ENCODE measurements at places on chromosomes 5 and 9.

- H3K27me3 ChIP-seq, result no peaks in the 10 kb centered on the region
- H3K36me3 ChIP-seq, result peaks cover 13% of the 10 kb centered on the region
- no peak overlapping the region for H3K4me3 ChIP-seq
These were observed 121.5 kb downstream of the EHMT1 start for GRCh38 chr9:137740312-137740711.

DNA sequence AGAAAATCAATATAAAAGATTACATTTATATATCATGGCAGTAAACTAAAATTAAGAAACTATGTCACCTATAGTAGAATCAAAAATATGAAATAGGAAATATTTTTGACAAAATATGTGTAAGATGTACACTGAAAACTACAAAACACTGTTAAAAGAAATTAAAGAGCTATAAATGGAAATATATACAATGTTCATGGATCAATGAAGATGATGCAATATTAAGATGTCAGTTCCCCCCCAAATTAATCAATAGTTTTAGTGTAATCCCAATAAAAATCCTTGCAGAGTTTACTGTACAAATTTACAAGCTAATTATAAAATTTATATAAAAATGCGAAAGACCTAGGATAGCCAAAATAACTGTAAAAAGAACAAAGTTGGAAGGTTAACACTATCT lies 173.0 kb upstream of the ADRA1B start:
- H3K36me3 ChIP-seq, result no peaks in the 10 kb centered on the region
- no peak for DNase-seq
- no peak overlapping the region for H3K4me3 ChIP-seq
- no peaks in the 10 kb centered on the region for H3K4me1 ChIP-seq
- no peaks in the 10 kb centered on the region for H3K27me3 ChIP-seq

DNA sequence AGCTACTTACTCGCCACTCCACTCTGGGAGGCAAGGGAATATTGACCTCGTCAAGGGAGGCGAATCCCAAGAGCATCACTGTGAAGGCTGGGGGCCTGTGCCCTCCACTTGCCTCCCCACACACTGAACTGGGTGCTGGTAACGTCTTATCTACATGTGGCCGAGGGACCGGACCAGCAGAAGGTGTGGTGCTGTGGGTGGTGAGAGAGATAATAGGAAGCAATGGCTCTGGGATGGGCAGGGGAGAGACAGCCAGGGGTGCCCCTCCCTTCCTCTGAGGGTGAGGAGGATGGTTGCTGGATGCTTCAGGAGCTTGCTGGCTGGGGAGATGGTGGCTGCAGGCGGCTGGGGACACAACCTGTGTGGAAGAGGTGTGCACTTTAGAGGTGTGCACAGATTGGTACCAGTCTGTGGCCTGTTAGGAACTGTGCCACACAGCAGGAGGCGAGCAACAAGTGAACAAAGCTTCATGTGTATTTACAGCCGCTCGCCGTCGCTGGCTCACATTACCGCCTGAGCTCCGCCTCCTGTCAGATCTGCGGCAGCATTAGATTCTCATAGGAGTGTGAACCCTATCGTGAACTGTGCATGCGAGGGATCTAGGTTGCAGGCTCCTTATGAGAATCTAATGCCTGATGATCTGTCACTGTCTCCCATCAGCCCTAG lies 100.3 kb downstream of the ENTREP1 start:
- H3K27ac ChIP-seq, result no peak overlapping the region
- DNase-seq, result no peak
- H3K4me1 ChIP-seq, result no peaks in the 10 kb centered on the region
- H3K4me3 ChIP-seq, result no peak overlapping the region
- H3K27me3 ChIP-seq, result 0 out of 2 replicates have a peak, but pooled peaks cover 5% of the 10 kb centered on the region

GRCh38 chr5:11852717-11853087 lies 51.5 kb downstream of the CTNND2 start:
- H3K27ac ChIP-seq, result no peak overlapping the region
- H3K4me3 ChIP-seq, result no peak overlapping the region
- no peak for DNase-seq
- H3K36me3 ChIP-seq, result no peaks in the 10 kb centered on the region
- H3K4me1 ChIP-seq, result no peaks in the 10 kb centered on the region

GRCh38 chr5:127101533-127101932 lies 28.2 kb upstream of the C5orf63 start:
- H3K4me1 ChIP-seq, result peaks cover 17% of the 10 kb centered on the region
- H3K27ac ChIP-seq, result no peak overlapping the region
- no peak overlapping the region for H3K4me3 ChIP-seq
- H3K27me3 ChIP-seq, result no peaks in the 10 kb centered on the region

GRCh38 chr5:61493973-61494372 lies 161.9 kb downstream of the ZSWIM6 start:
- no peaks in the 10 kb centered on the region for H3K4me1 ChIP-seq
- DNase-seq, result no peak
- H3K36me3 ChIP-seq, result no peaks in the 10 kb centered on the region
- no peak overlapping the region for H3K27ac ChIP-seq

- no peaks in the 10 kb centered on the region for H3K36me3 ChIP-seq
- H3K27me3 ChIP-seq, result no peaks in the 10 kb centered on the region
- DNase-seq, result no peak
- H3K4me1 ChIP-seq, result no peaks in the 10 kb centered on the region
- H3K27ac ChIP-seq, result no peak overlapping the region
These were observed 976.1 kb upstream of the NUDT12 start for GRCh38 chr5:104538734-104539133.

GRCh38 chr5:100623719-100624118 lies 88.5 kb downstream of the FAM174A start:
- H3K4me3 ChIP-seq, result no peak overlapping the region

- no peaks in the 10 kb centered on the region for H3K27me3 ChIP-seq
- H3K4me3 ChIP-seq, result no peak overlapping the region
- H3K4me1 ChIP-seq, result peaks cover 20% of the 10 kb centered on the region
These were observed 199.6 kb upstream of the DAB2 start for GRCh38 chr5:39624268-39624886.

- H3K27ac ChIP-seq, result no peak overlapping the region
- H3K4me3 ChIP-seq, result no peak overlapping the region
- DNase-seq, result no peak
- H3K27me3 ChIP-seq, result no peaks in the 10 kb centered on the region
These were observed 16.6 kb downstream of the CDC42SE2 start for GRCh38 chr5:131280417-131280816.

- no peaks in the 10 kb centered on the region for H3K36me3 ChIP-seq
- H3K27ac ChIP-seq, result no peak overlapping the region
- DNase-seq, result no peak
- no peaks in the 10 kb centered on the region for H3K4me1 ChIP-seq
These were observed 424 bp downstream of the INSYN2B start for GRCh38 chr5:169979871-169980270.

- peaks cover 60% of the 10 kb centered on the region for H3K4me1 ChIP-seq
- no peak overlapping the region for H3K27ac ChIP-seq
- H3K27me3 ChIP-seq, result no peaks in the 10 kb centered on the region
- peak; percentile 53 for DNase-seq
- H3K36me3 ChIP-seq, result no peaks in the 10 kb centered on the region
- no peak overlapping the region for H3K4me3 ChIP-seq
These were observed 6.3 kb downstream of the SPTAN1 start for GRCh38 chr9:128558431-128559310.

DNA sequence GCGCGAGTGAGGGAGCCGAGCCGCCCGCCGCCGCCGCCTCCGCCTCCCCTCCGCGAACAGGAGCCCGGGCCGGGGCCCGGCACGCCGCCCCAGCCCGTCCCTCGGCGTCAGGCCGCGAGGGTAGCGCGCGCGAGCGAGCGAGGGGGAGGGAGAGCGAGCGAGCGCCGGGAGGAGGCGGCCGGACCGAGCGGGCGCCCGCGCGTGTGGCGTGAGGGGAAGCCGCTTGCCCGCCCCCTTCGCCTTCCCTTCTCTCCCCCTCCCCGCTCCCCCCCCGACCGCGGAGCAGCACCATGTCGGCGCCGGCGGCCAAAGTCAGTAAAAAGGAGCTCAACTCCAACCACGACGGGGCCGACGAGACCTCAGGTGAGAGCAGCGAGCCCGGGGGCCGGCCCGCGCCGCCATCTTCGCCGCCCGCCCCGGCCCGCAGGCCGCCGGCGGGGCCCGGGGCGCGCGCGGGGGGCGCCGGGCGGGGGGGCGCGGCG lies 312 bp downstream of the SET start:
- peak overlapping the region; percentile 77 for H3K4me3 ChIP-seq
- peaks cover 61% of the 10 kb centered on the region for H3K4me1 ChIP-seq
- peak overlapping the region; percentile 78 for H3K27ac ChIP-seq
- H3K27me3 ChIP-seq, result no peaks in the 10 kb centered on the region

DNA sequence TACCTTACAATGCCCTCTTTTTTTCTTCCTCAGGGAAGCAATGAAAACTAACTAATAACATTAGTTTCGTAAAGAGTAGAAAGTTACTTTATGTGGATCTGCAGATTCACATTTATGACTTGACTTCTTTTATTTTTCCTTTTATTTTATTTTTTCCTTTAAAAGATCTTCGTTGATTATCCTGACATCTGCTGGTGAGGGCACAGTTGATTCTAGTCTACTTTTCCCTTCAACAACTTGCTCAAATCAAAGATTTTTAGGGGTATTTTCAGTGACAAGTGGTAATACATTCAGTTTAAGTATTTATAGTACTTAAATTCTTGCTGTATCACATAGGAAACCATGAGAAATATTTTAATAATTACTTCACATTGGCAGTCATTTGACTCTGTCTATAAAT lies 4.9 kb downstream of the EDIL3 start:
- H3K27me3 ChIP-seq, result peaks cover 28% of the 10 kb centered on the region
- H3K36me3 ChIP-seq, result no peaks in the 10 kb centered on the region
- H3K4me1 ChIP-seq, result peaks cover 16% of the 10 kb centered on the region
- no peak overlapping the region for H3K27ac ChIP-seq
- no peak for DNase-seq

- H3K27ac ChIP-seq, result no peak overlapping the region
- no peak overlapping the region for H3K4me3 ChIP-seq
- H3K4me1 ChIP-seq, result peaks cover 17% of the 10 kb centered on the region
- no peaks in the 10 kb centered on the region for H3K27me3 ChIP-seq
- DNase-seq, result no peak
- H3K36me3 ChIP-seq, result no peaks in the 10 kb centered on the region
These were observed 54.8 kb upstream of the GPBP1 start for GRCh38 chr5:57119031-57119430.

- no peak overlapping the region for H3K27ac ChIP-seq
- H3K4me1 ChIP-seq, result no peaks in the 10 kb centered on the region
- no peak overlapping the region for H3K4me3 ChIP-seq
- H3K36me3 ChIP-seq, result no peaks in the 10 kb centered on the region
- H3K27me3 ChIP-seq, result peaks cover 15% of the 10 kb centered on the region
- no peak for DNase-seq
These were observed 37.7 kb upstream of the NEURL1B start for GRCh38 chr5:172603251-172603806.

DNA sequence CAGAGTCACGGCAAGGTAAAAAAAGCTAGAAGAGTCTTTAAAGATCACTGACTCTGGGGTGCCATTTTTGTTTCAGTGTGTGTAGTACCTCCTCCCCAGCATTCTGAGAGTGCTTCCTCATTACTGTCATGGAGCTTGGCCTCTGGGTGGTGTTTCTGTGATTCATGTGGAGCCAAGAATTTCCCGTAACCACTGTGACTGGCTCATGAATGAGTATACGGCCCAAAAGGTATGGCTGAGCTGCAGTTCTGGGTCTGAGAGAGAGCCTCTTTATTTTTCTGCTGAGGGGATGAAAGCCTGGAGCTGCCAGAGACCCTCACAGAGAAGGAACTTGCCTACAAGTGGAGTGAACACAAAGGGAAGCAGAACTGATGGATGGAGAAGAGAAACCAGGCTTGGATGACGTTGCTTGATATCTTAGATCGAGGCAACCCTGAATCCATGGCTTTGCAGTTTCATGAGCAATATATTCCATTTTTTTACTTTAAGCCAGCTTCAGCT lies 85.6 kb downstream of the PTTG1 start:
- H3K27ac ChIP-seq, result no peak overlapping the region
- DNase-seq, result no peak
- H3K36me3 ChIP-seq, result no peaks in the 10 kb centered on the region
- H3K4me1 ChIP-seq, result peaks cover 43% of the 10 kb centered on the region
- no peaks in the 10 kb centered on the region for H3K27me3 ChIP-seq
- H3K4me3 ChIP-seq, result no peak overlapping the region

- no peak overlapping the region for H3K4me3 ChIP-seq
- H3K36me3 ChIP-seq, result no peaks in the 10 kb centered on the region
- H3K27me3 ChIP-seq, result no peaks in the 10 kb centered on the region
- no peak for DNase-seq
- H3K27ac ChIP-seq, result no peak overlapping the region
- H3K4me1 ChIP-seq, result no peaks in the 10 kb centered on the region
These were observed 72.2 kb upstream of the TNFSF8 start for GRCh38 chr9:115002371-115003120.

- H3K36me3 ChIP-seq, result no peaks in the 10 kb centered on the region
- H3K4me1 ChIP-seq, result no peaks in the 10 kb centered on the region
- H3K27ac ChIP-seq, result no peak overlapping the region
- no peak for DNase-seq
These were observed 70.2 kb upstream of the COL5A1 start for GRCh38 chr9:134571326-134571931.

- peak; percentile 38 for DNase-seq
- no peak overlapping the region for H3K27ac ChIP-seq
- H3K27me3 ChIP-seq, result no peaks in the 10 kb centered on the region
- H3K4me1 ChIP-seq, result no peaks in the 10 kb centered on the region
- H3K36me3 ChIP-seq, result no peaks in the 10 kb centered on the region
- H3K4me3 ChIP-seq, result no peak overlapping the region
These were observed 199.0 kb downstream of the DNAH5 start for GRCh38 chr5:13745508-13745907.

DNA sequence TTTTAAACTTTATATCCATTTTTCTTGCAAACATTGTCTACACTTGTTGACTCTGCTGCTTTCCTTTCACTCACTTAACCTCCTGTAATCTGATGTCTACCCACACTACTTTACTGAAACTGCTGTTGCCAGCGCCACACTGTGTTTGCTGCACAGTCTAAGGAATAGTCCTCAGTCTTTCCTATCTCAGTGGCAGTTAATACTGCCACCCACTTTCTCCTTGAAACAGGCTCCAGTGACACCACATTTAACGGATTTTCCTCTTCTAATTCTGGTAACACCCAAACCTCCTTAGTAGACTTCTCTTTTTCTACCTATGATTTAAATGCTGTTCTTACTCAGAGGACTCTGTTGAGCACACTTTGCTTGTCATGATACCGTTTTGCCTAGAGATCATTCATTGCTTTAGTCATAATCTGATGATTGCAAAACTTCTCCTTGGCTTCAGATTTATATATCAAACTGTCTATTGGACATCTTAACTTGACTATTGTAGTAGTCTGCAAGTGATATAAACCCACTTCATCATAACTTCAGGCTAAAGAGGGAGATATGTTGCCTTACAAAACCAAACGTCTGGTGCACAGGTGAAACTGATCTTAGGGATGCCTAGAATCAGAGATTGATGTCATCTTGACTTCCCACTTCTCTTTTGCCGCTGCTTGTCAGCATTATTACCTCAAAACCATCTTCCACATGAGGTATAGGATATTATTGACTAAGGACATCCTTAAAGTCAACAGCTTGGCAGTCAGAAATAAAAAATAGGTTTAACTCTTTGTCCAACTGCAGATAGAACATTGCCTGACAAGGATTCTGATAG lies 94.1 kb downstream of the CDC42SE2 start:
- H3K27ac ChIP-seq, result no peak overlapping the region
- no peaks in the 10 kb centered on the region for H3K4me1 ChIP-seq
- no peaks in the 10 kb centered on the region for H3K27me3 ChIP-seq
- no peak overlapping the region for H3K4me3 ChIP-seq
- no peak for DNase-seq

All from HepG2 (cell line).